ENCODE measurements at places on chromosomes 13 and 19.
A peak's percentile ranks its signal among the peaks of the same experiment; 100 is the strongest.

DNA sequence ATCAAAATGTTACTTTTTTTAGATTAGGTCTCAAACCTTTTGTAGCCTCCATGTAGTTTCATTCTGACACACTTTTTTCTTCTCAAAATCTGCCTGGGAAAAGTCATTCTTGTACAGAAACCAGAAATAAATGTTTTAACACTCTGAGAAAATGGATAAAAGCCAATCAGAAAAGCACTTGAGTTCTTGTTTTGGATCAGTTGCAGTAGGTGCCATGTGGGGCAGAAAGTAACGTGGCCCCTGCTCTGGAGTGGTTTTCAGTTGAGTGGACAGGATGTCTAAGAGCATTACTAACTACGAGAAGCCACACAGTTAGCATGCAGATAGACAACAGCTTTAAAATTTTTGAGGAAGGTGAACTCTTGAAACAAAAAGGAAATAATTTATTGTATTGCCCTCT, 19.1 kb downstream of the GPR183 start:
- no peak for DNase-seq

- no peak for DNase-seq
Observed at GRCh38 chr13:21639561-21639960, 31.3 kb upstream of the FGF9 start.

DNA sequence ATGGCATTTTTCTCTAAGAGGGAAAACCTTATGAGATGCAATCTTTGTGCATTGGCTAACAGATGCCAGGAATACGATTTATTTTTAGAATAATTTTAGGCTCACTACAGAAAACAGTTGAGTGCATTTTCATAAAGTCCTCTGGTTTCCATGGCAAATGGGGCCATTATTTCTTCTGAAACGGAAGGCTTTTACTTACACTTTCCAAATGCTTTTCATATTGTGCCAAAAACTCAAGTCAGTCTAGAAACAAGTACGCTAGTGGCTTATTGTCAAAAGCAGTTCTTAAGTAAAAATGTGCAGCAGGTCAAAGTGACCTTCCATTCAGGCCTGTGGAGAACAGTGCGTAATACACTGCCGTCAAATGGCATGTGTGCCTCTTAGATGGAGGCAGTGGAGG, 628.7 kb downstream of the EFNB2 start:
- DNase-seq: no peak

GRCh38 chr13:40318366-40318765, 348.1 kb downstream of the FOXO1 start:
- no peak for DNase-seq

DNA sequence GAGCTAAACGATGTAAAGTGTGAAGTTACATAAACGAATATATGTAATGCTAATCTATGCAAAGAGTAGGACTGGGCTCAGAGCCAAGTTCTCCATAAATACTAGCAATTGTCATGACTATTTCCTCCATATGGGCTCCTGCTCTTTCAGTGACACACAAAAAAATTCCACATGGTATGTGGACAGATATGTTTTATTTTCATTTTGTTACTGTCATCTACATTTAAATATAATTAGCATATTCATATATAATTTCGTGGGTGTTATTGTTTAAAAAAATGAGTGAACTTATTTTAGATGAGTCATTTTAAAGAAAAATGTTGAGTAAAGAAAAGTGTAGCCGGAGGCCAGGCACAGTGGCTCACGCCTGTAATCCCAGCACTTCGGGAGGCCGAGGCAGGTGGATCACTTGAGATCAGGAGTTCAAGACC, 5.0 kb upstream of the IGSF23 start:
- no peak for DNase-seq

- DNase-seq: no peak
Observed at GRCh38 chr13:92739306-92739818, 487.2 kb upstream of the GPC6 start.

- no peak for DNase-seq
Observed at GRCh38 chr19:4922530-4923275, 13.4 kb downstream of the UHRF1 start.

DNA sequence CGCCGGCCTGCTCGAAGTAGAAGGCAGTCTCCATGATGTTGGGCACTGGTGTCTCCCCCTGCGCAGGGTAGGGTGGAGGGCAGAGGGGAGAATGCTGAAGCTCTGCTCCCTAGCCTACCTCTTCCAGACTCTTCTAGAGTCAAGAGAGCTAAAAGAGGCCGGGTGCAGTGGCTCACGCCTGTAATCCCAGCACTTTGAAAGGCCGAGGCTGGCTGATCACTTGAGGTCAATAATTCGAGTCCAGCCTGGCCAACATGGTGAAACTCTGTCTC, 10.2 kb downstream of the RSPH6A start:
- DNase-seq: no peak

DNA sequence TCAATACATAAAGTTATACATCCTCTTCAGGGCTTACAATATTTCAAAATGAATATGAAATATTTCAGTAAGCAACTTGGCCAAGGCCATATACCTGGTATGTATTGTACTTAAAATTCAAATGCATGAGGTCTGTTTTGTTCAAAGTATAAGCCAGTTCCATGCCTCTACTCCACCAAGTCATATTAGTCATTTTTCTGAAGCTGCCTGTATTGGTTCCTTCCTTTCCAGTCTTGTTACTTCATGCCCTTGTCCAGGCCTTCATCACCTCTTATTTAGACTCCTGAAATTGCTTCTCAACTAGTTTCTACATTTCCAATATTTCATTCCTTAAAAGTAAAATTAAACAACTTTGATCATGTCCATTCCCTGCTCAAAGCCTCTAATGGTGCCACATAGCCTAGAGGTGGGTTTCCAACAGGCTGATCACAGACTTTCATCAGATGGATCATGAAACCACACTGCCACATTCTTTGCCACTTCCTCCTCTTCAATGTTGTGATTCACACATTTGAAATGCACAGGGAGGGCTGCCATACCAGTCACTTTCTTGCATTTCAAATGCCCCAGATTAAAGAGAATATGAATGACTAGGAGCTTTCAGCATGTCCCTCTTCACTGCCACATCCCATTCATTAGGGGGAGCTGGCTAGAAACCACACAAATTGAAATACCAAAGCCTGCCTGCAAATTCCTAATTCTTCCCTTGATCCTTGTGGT, 424.1 kb upstream of the DACH1 start:
- DNase-seq: peak; percentile 34

GRCh38 chr19:49387936-49388372, at the start of gene KASH5:
TSS of gene KASH5 (plus strand) at chr19:49388249. CDS start at chr19:49390884, 2,635 bp downstream.
- peak; percentile 32 for DNase-seq

DNA sequence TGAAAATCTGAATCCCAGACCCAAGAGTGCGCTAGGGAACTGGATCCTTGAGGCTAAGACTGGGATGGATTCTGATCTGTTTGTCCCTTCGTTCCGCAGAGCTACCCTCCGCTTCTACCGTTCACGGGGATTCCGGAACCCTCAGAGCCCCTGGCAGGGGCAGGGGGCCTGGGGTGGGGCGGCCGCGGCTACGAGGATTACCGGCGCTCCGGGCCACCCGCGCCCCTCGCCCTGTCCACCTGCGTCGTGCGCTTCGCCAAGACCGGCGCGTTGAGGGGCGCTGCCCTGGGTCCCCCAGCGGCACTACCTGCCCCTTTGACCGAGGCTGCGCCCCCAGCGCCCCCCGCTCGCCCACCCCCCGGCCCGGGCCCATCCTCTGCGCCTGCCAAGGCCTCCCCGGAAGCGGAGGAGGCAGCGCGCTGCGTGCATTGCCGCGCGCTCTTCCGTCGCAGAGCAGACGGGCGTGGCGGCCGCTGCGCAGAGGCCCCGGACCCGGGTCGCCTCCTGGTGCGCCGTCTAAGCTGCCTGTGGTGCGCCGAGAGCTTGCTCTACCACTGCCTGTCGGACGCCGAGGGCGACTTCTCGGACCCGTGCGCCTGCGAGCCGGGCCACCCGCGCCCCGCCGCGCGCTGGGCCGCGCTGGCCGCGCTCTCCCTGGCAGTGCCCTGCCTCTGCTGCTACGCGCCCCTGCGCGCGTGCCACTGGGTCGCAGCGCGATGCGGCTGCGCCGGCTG, 7.1 kb downstream of the SPRED3 start:
- DNase-seq: no peak

GRCh38 chr19:43460362-43461016, 4.9 kb downstream of the LYPD3 start:
- DNase-seq: no peak

GRCh38 chr19:16367261-16367683, 42.6 kb downstream of the KLF2 start:
- DNase-seq: no peak

- no peak for DNase-seq
Observed at GRCh38 chr13:20749377-20749776, 24.4 kb downstream of the EEF1AKMT1 start.

- DNase-seq: no peak
Observed at GRCh38 chr19:8245869-8246835, 37.0 kb downstream of the CERS4 start.

GRCh38 chr19:2652504-2653099, 49.9 kb downstream of the GNG7 start:
- DNase-seq: no peak

DNA sequence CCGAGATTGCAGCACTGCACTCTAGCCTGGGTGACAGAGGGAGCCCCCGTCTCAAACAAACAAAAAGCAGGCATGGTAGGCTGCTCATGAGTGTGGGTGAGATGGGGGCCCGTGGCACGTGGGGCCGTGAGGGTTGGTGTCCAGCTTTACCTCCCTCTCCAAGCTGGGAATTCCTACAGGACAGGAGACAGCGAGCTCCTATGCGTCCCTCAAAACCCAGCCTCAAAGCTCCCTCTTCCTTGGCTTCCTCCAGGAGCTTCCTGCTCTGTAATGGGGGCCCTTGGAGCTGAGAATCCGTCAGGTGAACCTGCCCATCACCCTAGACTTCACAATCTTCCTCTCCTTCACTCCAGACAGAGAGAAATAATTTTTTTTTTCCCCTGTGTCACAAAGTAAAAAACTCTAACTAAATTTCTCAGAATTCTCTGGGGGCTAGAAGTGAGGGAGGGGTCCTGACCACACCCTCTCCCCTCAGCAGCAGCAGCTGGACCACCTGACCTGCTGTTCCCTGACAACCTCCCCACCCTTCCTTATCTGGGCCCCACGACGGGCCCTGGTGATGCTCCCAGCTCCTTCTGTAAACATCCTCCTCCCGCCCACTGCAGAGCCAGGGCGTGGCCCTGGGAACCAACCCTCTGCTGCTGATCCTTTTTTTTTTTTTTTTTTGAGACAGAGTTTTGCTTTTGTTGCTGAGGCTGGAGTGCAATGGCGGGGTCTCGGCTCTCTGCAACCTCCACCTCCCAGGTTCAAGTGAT, 22.1 kb upstream of the WDR18 start:
- no peak for DNase-seq

- DNase-seq: no peak
Observed at GRCh38 chr13:45289936-45290563, 50.9 kb downstream of the TPT1 start.

- DNase-seq: no peak
Observed at GRCh38 chr13:21668732-21669275, 2.1 kb upstream of the FGF9 start.

GRCh38 chr13:34201050-34201913, 383.3 kb downstream of the RFC3 start:
- peak; percentile 67 for DNase-seq

Measured in GM04504 (cell line).